ENCODE measurements at places on chromosomes 11 and 22.

- H3K4me1 ChIP-seq: peaks cover 25% of the 10 kb centered on the region
- H3K4me3 ChIP-seq: no peak overlapping the region
- DNase-seq: no peak
- no peaks in the 10 kb centered on the region for H3K27me3 ChIP-seq
Measured at GRCh38 chr11:45988921-45989320, 66.5 kb downstream of the LARGE2 start.

- no peak overlapping the region for H3K27ac ChIP-seq
- H3K27me3 ChIP-seq: peaks cover 66% of the 10 kb centered on the region
- H3K4me1 ChIP-seq: peaks cover 4% of the 10 kb centered on the region
Measured at GRCh38 chr22:36550701-36551495, 21.9 kb upstream of the EIF3D start.

DNA sequence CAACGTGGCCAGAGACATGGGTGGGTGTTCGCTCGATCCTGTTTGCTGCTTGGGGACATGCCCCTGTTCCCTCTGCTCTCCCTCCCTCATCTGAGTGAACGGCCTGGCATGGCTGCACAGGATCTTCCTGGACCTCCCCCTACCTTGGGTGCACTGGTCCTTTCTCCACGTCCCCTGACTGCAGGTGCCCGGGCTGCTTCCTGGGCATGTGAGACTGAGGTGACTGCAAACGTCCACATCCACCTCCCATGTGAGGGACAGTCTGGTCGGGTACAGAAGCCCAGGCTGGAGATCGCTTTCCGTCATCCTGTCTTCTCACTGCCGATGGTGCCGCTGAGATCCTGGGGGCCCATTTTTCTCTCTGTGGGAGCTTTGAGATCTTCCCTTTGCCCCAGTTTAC lies 11.8 kb downstream of the SULT4A1 start:
- H3K4me1 ChIP-seq: peaks cover 17% of the 10 kb centered on the region
- no peak overlapping the region for H3K27ac ChIP-seq
- H3K4me3 ChIP-seq: no peak overlapping the region
- no peak for DNase-seq
- H3K36me3 ChIP-seq: no peaks in the 10 kb centered on the region
- peaks cover 17% of the 10 kb centered on the region for H3K27me3 ChIP-seq

GRCh38 chr11:64356498-64357411 lies 2.2 kb upstream of the RPS6KA4 start:
- no peaks in the 10 kb centered on the region for H3K36me3 ChIP-seq
- H3K27ac ChIP-seq: peak overlapping the region; percentile 78
- H3K4me3 ChIP-seq: peak overlapping the region; percentile 74
- no peaks in the 10 kb centered on the region for H3K27me3 ChIP-seq

DNA sequence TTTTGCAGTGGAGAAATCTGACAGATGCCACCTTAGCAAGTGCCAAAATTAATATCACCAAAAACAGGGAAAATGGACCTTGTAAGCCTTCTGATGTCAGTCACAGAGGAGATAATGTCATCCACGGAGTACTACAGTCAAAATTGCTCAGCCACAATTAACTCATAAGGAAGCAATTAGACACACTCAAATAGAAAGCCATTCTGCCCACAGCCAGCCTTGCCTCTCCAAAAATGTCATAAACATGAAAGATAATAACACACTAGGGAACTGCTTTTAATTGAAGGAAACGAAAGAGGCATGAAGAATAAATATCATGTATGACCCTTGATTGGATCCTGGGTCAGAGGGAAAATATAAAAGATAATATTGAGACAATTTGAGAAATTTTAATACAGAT lies 505.6 kb upstream of the API5 start:
- H3K36me3 ChIP-seq: no peaks in the 10 kb centered on the region
- no peak overlapping the region for H3K4me3 ChIP-seq
- no peak for DNase-seq
- no peaks in the 10 kb centered on the region for H3K4me1 ChIP-seq

GRCh38 chr11:65102142-65103095 lies 6.4 kb downstream of the VPS51 start:
- H3K4me1 ChIP-seq: no peaks in the 10 kb centered on the region
- no peak overlapping the region for H3K4me3 ChIP-seq
- no peaks in the 10 kb centered on the region for H3K36me3 ChIP-seq
- DNase-seq: no peak

DNA sequence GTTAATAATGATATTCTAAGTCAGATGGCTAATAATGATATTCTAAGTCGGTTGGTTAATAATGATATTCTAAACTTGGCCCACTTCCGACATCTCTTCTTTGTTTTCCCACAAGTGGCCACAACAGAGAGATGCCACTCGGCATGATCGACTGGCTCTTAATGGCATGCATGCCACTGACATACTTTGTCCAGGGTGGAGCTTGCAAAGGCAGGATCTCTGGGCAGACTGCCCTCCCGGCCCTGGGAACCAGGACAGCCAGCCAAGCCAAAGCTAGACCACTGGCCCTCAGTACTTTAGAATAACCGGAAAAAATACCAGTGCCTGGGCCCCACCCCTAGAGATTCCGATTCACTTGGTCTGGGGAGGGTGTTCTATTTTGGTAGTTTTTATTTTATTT lies 78.1 kb downstream of the KIAA1671 start:
- H3K4me1 ChIP-seq: peaks cover 18% of the 10 kb centered on the region
- H3K4me3 ChIP-seq: no peak overlapping the region
- no peaks in the 10 kb centered on the region for H3K36me3 ChIP-seq
- H3K27ac ChIP-seq: no peak overlapping the region

- no peak for DNase-seq
- peaks cover 18% of the 10 kb centered on the region for H3K36me3 ChIP-seq
- no peak overlapping the region for H3K27ac ChIP-seq
- no peak overlapping the region for H3K4me3 ChIP-seq
- H3K27me3 ChIP-seq: no peaks in the 10 kb centered on the region
- H3K4me1 ChIP-seq: peaks cover 22% of the 10 kb centered on the region
Measured at GRCh38 chr11:115437902-115438575, 66.2 kb downstream of the CADM1 start.

GRCh38 chr11:20353829-20354434 lies 9.6 kb upstream of the HTATIP2 start:
- H3K27ac ChIP-seq: no peak overlapping the region
- H3K4me1 ChIP-seq: no peaks in the 10 kb centered on the region
- no peak for DNase-seq

GRCh38 chr11:108754901-108755625 lies 90.2 kb downstream of the DDX10 start:
- no peak for DNase-seq
- H3K4me3 ChIP-seq: no peak overlapping the region
- H3K27ac ChIP-seq: no peak overlapping the region

DNA sequence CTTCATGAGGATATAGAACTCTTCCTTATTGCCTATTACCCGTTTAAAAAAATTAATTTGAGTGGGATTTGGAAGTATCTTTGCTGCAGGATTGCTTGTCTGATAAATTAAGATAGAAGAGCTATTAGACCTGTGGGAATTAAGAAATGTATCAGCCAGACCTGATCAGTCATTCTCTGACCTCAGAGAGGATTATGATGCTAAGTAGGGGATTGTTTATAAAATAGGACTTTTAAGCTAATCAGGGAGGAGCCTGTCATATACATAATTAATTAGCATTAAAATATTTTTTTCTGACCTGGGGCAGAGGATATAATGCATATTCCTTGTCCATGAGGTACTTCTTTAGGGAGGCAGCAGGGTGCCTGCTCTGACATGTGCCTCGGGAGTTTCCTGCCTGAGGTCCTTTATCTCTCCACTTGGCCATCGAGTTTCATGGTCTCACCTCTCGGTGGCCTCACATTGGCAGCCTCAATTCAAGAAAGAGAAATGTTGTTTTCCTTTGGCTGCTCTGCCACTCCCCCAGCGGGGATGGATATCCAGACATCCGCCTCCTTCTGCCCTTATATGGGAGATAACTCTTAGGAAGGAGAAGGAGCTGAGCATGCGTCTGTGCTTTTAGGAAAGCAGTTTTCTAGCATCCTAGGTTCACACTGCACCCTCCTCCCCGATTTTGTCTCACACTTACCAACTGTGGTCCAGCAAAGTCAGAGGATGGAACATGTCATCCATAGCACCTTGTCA lies 41.1 kb downstream of the DIXDC1 start:
- H3K4me1 ChIP-seq: peaks cover 33% of the 10 kb centered on the region
- no peak for DNase-seq
- peak overlapping the region; percentile 50 for H3K27ac ChIP-seq

- no peaks in the 10 kb centered on the region for H3K36me3 ChIP-seq
- DNase-seq: no peak
- peaks cover 9% of the 10 kb centered on the region for H3K4me1 ChIP-seq
Measured at GRCh38 chr11:112941104-112941503, 20.1 kb upstream of the NCAM1 start.

GRCh38 chr11:117395476-117395875 lies 67.8 kb downstream of the CEP164 start:
- no peak overlapping the region for H3K4me3 ChIP-seq
- no peaks in the 10 kb centered on the region for H3K4me1 ChIP-seq
- no peak overlapping the region for H3K27ac ChIP-seq
- H3K27me3 ChIP-seq: no peaks in the 10 kb centered on the region
- DNase-seq: no peak

GRCh38 chr11:65147352-65148075 lies 13.2 kb upstream of the SYVN1 start:
- no peak overlapping the region for H3K4me3 ChIP-seq
- no peak overlapping the region for H3K27ac ChIP-seq
- peaks cover 11% of the 10 kb centered on the region for H3K27me3 ChIP-seq
- no peaks in the 10 kb centered on the region for H3K36me3 ChIP-seq

GRCh38 chr11:115123641-115124040 lies 380.6 kb downstream of the CADM1 start:
- peaks cover 7% of the 10 kb centered on the region for H3K27me3 ChIP-seq
- H3K27ac ChIP-seq: no peak overlapping the region
- peaks cover under 1% of the 10 kb centered on the region for H3K4me1 ChIP-seq
- H3K4me3 ChIP-seq: no peak overlapping the region
- no peaks in the 10 kb centered on the region for H3K36me3 ChIP-seq

DNA sequence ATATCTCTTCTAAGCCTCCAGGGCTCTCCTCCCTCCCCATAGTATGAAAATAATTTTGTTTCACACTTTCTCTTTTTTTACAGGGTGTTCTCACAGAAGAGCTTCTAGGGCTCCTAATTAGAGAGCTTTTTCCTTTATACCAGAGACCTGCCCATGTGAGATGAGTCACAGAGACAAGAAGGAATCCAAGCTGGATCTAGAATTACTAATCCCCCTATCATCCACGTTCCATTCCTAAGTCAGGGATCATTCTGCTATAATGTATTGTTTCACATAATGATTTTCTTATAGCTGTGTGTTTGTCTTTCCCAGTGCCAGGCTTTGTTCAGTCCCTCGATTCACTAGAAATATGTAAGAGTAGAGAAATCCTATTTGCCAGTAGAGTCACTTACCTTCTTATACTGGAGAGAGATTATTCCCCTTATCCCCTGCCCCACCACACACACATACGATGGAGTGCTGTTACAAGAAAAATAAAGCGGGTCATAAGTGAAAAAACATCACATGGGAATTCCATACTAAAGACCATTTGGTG lies 778.3 kb upstream of the LRRC4C start:
- no peaks in the 10 kb centered on the region for H3K36me3 ChIP-seq
- DNase-seq: no peak
- H3K4me3 ChIP-seq: no peak overlapping the region

DNA sequence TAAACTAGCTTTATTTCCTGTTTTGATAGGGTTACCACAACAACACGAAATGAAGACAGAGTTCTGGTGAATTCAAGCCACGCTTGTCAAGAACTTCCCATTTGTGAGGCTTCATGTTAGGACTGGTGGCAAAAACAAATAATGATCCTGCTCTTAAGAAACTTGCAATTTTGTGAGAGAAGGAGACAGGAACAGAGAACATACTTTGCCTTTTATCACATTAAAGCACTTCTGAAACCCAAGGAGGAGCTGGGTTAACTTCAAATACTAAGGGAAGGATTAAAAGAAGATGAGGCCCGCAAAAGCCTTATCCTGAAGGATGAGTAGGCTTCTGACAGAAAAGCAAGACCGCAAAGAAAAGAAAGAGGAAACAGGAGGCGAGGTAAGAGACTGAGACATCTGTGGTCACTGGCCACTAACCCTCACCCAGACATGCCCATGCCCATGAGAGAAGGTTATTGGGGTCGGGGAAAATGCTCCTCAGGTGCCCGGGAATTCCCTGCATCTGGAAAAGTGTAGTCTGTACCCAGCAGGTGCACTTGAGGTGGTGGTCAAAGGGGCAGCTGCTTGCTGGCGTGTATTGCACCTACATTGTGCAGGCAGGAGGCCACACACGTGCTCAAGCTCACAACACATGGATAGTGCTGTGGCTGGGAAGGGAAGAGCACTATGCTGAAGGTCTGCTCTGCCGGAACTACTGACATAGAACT lies 50.5 kb downstream of the MAPK1 start:
- peaks cover 36% of the 10 kb centered on the region for H3K4me1 ChIP-seq
- DNase-seq: no peak
- peaks cover 9% of the 10 kb centered on the region for H3K36me3 ChIP-seq
- H3K27me3 ChIP-seq: no peaks in the 10 kb centered on the region
- peak overlapping the region; percentile 81 for H3K27ac ChIP-seq

- H3K4me1 ChIP-seq: no peaks in the 10 kb centered on the region
- no peak overlapping the region for H3K27ac ChIP-seq
- peaks cover 49% of the 10 kb centered on the region for H3K27me3 ChIP-seq
- H3K36me3 ChIP-seq: no peaks in the 10 kb centered on the region
- DNase-seq: no peak
- no peak overlapping the region for H3K4me3 ChIP-seq
Measured at GRCh38 chr11:113952588-113952987, 22.3 kb upstream of the HTR3A start.

- peaks cover 27% of the 10 kb centered on the region for H3K4me1 ChIP-seq
- no peaks in the 10 kb centered on the region for H3K36me3 ChIP-seq
Measured at GRCh38 chr11:119322360-119322739, 5.4 kb upstream of the MCAM start.
